ENCODE measurements at places on chromosomes 13 and 19.

DNA sequence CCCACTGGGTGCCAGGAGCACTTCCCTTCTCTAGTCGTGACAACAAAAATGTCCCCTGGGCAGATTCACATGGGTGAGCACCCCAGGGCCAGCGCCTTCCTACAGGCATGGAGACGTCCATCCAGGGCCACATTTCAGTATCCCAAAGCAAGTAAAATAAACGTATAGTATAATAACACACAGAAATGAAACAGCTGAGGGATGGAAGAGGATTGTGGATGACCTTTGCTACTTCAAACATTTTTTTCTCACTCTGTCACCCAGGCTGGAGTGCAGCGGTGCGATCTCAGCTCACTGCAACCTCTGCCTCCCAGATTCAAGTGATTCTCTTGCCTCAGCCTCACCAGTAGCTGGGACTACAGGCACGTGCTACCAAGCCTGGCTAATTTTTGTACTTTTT, 28.2 kb downstream of the CILP2 start:
- DNase-seq = no peak

DNA sequence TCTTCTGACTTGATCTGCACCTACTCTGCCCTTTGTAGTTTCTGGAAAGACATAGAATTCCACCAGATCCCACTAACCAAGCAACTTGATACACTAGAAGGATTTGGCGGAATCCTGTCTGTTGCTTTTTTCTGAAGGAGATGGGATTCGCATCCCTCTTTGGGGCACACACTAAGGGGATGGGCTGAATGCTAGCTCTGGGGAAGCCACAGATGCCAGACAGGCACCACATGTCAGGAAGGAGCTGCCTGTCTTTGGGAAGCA, 52.1 kb downstream of the SERP2 start:
- no peak for DNase-seq

DNA sequence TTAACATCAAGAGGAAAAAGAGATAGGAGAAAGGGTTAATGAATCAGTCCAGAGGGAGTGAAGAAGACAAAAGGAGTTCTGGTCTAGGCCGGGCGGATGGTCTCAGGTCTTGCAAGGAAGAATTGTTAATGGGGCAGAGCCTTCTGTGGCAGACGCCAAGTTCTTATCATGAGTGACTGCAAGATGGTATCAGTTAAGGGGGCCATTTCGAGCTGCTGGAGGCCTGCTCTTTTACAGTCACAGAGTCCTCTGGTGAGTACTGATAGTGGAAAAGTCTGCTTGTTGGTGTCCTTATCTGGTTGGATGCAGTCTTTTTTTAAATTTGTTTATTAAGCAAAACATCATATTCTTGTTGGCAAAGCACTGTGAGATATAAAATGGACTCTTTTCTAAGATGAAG, 590.9 kb upstream of the SGCG start:
- DNase-seq = no peak

GRCh38 chr13:42525035-42525504, 48.9 kb upstream of the TNFSF11 start:
- DNase-seq = peak; percentile 44

DNA sequence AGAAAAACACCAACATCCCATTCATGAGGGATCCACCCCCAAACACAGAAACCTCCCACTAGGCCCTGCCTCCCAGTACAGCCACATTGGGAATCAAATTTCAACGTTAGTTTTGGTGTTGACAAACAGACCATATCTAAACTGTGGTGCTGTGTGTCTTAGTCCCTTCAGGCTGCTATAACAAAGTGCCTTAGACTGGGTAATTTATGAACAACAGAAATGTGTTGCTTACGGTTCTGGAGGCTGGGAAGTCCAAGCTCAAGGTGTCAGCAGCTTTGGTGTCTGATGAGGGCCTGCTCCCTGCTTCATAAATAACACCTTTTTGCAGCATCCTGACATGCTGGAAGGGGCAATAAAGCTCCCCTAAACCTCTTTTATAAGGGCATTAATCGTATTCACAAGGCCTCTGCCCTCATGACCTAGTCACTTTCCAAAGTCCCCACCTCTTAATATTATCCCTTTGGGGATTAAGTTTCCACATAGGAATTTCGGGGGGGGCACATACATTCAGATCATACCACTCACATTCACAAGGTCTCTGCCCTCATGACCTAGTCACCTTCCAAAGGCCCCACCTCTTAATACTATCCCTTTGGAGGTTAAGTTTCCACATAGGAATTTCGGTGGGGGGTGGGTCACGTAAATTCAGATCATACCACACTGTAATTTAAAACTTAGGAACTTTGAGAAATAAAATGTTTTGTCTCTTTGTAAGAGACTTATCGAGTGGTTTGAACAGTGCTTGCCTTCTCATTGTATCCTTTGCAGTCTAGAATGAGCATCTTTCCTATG, 27.5 kb downstream of the ZNF507 start:
- DNase-seq = peak; percentile 36

DNA sequence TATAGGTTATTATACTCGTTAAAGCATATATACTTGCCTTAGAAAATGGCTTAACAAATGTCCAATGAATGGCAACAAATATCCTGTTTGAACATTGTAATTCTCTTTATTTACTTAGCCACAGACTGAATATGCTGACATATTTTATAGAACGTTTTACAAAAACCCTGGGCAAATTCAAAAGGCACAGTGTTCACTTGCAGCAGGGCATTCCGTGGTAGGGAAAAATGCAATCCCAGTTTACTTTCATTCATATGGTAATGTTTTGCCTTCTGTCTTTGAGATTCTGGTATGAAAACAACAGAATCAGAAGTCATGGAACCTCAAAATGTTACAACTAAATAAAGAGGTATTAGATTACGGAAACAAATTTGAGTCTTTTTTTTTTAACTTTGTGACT, 56.2 kb upstream of the MYCBP2 start:
- DNase-seq = peak; percentile 60
